ENCODE measurements at places on chromosomes 2 and 18.
A peak's percentile ranks its signal among the peaks of the same experiment; 100 is the strongest.

DNA sequence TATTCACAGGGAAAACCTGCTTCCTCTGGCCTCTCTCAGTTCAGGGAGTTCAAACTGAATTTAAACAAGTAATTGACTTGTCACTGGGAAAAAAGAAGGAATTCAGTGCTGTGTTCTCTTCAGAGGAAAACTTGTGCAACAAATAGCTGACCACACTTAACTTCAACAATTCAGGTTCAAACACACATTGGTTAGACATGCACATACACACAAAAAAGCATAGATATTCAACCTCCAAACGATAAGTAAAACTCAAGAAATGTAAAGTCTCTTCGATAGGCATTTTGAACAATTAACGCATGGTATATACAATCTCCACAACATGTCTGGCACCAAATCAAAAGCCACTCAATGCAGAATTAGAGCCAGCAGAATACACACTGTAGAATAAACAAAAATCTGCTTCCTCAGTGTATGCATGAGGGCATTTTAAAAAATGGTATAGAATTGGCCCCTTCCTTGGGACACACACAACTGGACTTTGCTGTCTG lies 269.0 kb downstream of the TCF4 start:
- no peak for DNase-seq

GRCh38 chr2:85902496-85902895 lies 13.7 kb upstream of the ST3GAL5 start:
- no peak for DNase-seq

- no peak for DNase-seq
These were observed 9.8 kb upstream of the CWC22 start for GRCh38 chr2:180016937-180017336.

- DNase-seq = peak; percentile 51
These were observed 50.7 kb upstream of the PAIP2B start for GRCh38 chr2:71277536-71278103.

- no peak for DNase-seq
These were observed 55.2 kb downstream of the BCL11A start for GRCh38 chr2:60498127-60498815.

GRCh38 chr2:204042401-204042800 lies 105.8 kb downstream of the ICOS start:
- no peak for DNase-seq

DNA sequence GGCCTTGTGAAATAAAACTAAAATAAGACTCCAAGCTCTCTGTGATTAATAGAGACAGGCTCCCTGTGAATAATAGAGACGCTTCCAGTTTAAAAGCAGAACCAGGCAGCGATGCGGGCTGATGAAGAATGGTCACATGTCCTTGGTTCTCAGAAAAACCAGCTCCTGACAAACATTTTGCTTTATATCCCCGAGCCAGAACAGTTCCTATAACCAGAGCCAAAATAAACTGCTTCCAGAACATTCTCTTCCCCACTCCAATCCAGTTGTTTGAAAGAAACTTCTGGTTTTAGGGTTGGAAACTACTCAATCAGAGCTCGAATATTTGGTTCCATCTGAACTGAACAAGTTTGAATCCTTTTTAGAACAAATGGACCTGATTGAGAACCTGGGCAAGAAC lies 213.7 kb downstream of the TSN start:
- no peak for DNase-seq

GRCh38 chr2:189580241-189580651 lies 340 bp downstream of the SLC40A1 start:
- peak; percentile 37 for DNase-seq

DNA sequence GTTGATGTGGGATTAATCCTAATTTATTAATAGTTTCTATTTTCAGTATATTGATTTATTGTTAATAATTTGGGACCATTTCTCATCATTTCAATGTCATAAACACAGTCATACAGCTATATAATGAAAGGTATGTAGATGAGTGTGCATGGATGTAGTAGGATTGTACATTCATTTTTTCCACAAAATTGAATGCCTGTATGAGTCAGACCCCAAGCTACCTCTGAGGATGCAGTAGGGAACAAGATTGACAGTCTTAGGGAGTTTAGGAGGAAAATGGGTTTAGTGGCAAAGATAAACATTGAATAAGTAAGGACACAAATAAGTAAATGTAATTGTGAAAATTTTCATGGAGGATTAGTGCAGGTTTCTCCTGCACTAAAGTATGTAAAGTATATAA lies 14.1 kb upstream of the TMEFF2 start:
- no peak for DNase-seq

- DNase-seq = no peak
These were observed 91.1 kb downstream of the DIS3L2 start for GRCh38 chr2:232052591-232052990.

- DNase-seq = no peak
These were observed 373.6 kb downstream of the NYAP2 start for GRCh38 chr2:225773148-225773547.

GRCh38 chr2:166381-166780 lies 97.5 kb downstream of the SH3YL1 start:
- DNase-seq = no peak

DNA sequence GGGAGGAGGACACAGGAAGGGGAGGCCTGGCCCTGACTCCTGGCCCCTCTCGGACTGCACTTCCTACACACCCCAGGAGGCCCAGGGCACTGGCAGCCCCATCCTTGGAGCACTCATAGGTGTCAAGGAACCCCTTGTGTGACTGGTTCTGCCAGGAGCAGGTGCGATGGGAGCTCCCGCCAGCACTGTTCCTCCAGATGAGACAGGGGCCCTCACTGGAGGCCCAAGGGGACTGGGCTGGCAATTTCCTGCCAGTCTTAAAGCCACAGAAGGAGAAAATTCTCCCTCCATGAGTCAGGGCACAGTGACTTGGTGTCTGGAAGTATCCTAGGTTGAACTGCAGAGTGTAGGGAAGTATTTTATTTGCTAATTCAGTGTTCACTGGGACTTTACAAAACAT lies 42.8 kb upstream of the MAL start:
- no peak for DNase-seq

DNA sequence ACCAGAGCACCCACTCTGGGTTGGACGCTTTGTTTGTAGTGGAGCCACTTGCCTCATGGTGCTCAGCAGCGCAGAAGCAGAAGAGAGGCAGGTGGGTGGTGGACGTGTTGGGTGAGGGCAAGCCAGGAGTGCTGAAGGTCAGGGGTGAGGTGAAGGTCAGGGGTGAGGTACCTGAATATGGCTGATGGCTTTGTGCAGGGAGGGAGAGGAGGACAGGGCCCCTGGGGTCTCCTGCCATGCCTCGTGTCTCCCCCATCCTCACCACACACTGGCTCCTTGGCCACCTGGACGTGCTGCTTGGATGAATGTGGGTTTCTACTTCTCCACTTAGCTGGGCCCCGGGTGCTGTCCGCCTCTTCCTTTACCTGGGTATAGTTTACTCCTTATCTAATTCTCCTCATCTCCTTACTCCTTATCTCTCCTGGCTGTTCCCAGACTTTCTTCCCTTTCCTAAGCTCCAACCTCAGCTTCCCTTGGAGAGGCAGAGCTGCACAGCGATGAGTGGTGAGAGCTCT lies 68.1 kb downstream of the DYSF start:
- DNase-seq = no peak

All from iPS-NIHi11 (cell line).